ENCODE measurements at places on chromosomes 3 and 15.

DNA sequence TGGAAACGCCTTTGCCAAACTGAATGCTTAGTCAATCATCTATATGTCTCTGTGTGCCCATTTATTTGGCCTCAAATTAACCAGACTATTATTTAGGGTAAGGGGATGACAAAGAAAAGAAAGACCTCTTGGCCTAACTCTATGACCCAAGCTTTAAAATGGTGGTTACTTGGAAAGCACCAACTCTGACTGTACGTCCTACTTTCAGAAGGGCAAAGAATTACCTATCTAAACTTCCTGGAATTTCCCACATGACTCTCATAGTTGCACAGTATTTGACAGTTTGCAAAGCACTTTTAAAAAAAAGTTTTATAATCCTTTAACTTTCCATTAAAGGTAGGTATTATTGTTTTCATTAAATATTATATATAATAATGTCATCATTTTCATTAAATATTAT lies 6.3 kb upstream of the MTHFS start:
- DNase-seq = no peak

GRCh38 chr3:119428538-119428937 lies 34.9 kb downstream of the TMEM39A start:
- DNase-seq = no peak

DNA sequence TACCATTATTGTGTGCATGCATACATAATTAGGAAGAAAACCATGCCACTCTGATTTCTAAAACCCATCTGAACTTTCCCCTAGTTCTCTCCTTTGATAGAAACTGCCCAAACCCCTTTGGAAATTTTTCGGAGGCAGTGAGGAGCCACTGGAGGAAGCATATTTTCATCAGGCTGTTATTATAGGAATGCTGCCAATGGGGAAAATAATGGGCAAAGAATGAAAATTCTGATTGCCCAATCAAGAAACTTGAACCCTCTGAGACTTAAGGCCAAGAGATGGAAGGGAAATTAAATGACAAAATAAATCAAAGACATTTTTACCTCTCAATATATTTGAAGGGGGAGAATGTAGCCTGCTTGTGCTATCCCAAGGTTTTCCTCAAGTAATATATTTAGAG lies 376.0 kb upstream of the PDZRN3 start:
- no peak for DNase-seq

DNA sequence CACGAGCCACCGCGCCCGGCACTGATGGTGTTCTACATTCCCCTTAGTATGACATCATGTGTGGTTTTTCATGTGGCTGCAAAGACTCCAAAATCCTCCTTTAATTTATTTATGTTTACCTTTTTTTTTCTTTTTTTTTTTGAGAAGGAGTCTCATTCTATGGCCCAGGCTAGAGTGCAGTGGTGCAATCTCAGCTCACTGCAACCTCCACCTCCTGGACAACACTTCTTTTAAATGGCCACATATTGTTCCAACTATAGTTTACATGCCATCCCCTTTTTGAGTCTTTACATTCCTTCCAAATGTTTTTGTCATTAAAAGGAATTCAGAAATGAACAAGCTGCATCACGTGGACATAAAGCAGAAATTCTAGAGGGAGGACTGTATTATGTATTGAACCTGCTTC lies 10.3 kb upstream of the CDV3 start:
- no peak for DNase-seq

Measured in effector CD4-positive, alpha-beta T cell (primary cell).